ENCODE measurements at places on chromosomes 6 and 20.

GRCh38 chr20:52470561-52470960, 279.0 kb upstream of the ZFP64 start:
- DNase-seq = no peak

DNA sequence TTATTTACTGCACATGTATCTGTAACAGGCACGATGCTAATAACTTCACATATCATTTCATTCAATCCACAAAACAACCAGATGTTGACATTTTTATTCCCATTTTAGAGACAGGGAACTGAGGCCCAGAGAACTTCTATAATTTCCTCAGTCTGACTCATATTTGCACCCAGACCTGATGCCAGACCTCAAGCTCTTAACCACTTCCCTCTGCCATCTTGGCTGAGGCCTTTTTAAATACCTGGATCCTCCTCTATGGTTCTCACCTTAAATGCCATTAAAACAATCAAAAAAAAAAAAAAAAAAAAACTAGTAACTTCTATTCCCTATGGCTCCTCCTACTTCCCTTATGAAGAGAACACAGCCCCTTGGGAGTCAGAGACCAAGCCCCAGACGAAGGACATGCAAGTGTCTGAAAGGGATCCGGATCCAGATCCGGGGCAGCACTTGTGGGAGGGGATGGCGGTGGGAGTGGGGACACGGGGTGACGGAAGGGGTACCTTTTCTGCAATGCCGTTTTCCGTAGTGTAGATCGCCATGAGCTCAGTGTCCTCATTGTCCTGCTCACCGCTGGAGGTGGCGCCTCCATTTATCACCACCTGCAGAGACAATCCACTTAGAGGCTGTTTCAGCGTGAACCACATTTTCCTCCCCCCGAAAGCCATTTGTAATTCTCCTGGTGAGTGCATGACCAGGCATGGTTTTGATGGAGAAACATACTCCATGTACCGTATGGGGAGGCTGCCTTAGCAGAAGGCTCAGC, 88.7 kb downstream of the SLC23A2 start:
- no peak for DNase-seq

GRCh38 chr6:25423358-25423757, 144.2 kb downstream of the CARMIL1 start:
- DNase-seq = no peak

DNA sequence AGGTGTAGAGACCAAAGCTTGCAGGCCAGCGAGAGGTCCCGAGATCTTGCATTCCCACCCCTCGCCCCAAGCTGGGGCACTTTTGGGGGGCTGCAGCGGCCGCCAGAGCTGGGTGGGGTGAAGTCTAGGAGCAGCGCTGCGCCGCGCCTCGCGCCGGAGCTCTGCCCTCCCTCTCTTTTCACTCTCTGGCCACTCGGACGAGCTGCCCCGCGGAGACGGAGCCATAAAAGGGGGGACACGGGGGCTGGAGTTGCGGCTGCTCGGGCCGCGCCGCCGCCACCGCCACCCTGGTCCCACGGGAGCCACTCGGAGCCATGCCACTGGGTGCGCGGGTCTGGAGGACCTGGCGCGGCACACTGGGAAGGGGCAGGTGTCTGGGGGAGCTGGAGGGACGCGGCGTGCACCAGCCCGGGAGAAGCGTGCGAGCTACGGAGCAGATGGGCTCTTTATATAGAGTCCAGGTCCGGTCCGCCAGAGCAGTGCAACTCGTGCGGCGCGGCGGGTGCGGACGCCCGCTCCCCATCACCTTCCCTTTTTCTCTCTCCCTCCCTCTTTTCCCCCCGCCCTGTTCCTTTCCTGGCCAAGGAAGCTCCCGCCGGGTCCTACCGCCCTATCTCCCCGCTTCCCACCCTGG, 687 bp upstream of the HTR1B start:
- no peak for DNase-seq
